WTC11 (cell line): ENCODE measurements at places on chromosomes 3 and 15. TPM values are rescaled to one million over a fixed set of nuclear protein-coding genes. Genes with fewer than 3 reads are reported as not detected.
A peak's percentile ranks its signal among the peaks of the same experiment; 100 is the strongest.

TMEM158 gene
- total RNA-seq, result 17.9 to 19.0 TPM (median 18.5 TPM) in 3 replicates

GRCh38 chr3:48352546-48352945 lies 19.1 kb upstream of the SPINK8 start:
- no peak for DNase-seq

NUDT16 gene
- 17.2 to 20.3 TPM (median 18.6 TPM) in 3 replicates for total RNA-seq

ARRDC4 gene
- total RNA-seq, result 9.0 to 14.3 TPM (median 14.0 TPM) in 3 replicates

DNA sequence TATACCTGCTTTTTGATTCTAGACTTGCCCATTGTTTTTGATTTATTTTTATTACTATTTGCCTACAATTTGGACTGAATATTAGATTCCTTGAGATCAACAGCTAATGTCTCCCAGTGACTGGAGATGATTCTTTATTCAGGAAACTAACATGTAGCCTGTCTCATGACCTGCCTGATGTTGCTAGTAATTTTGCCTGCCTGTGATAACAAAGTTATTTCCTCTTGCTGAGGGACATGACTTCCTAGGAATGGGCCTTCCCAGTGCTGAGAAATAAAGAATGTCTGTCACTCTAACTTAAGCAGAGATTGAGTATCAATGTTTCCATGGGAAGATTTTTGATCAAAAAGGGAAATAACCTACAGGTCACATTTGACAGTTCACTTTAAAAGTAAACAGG lies 13.4 kb upstream of the NPHP3 start:
- DNase-seq, result no peak

BAHD1 gene
- 40.7 to 49.1 TPM (median 41.5 TPM) in 3 replicates for total RNA-seq

GRCh38 chr3:126960604-126960995 lies 22.3 kb upstream of the PLXNA1 start:
- no peak for DNase-seq

ZKSCAN7 gene
- total RNA-seq, result 8.3 to 9.4 TPM (median 8.9 TPM) in 3 replicates

DNA sequence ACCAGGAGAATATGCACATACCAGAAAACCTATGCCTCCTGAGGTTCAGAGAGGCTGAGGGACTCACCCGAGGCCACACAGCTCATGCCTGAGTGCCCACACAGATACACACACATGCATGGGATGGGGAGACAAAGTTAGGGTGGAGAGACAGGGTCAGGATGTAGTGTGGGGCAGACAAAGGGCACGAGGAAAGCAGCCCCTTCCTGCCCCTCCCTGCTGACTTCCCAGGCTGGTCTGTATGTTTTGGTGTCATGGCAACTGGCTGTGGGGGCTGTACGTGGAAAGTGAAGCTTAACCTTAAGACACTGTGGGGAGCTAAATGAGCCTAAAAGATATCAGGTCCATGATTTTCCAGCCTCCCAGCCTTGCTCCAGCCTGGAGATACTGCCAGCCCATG lies 57.8 kb downstream of the EPHB3 start:
- DNase-seq, result no peak

- DNase-seq, result no peak
Observed at GRCh38 chr3:12938258-12938711, 96.9 kb upstream of the RPL32 start.

GRCh38 chr3:141878817-141879216 lies 2.4 kb downstream of the ATP1B3 start:
- no peak for DNase-seq

SIDT1 gene
- total RNA-seq, result 0.21 to 0.23 TPM (median 0.22 TPM) in 3 replicates

KLHL6 gene
- total RNA-seq, result 0.11 to 0.23 TPM (median 0.18 TPM) in 3 replicates

ADAMTS7 gene
- 66.5 to 70.3 TPM (median 67.1 TPM) in 3 replicates for total RNA-seq

DNA sequence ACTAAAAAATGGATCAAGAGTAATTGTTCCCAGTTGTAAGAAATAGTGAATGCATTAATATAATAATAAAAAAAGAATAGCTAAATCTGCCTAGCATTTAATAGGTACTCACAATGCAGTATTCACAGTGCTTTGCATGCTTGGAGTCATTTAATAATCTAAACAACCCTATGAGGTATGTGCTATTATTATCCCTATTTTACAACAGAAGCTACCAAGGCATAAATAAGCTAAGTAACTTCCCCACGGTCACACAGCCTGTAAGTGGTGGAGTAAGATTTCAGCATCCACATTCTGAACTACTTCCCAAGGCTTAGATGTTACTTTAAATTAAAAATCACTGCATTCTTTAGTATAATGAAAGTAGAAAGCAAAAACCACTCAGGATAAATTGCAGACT lies 102.9 kb downstream of the PLCH1 start:
- no peak for DNase-seq

GRCh38 chr15:68599560-68600071 lies 20.8 kb downstream of the CORO2B start:
- DNase-seq, result peak; percentile 80

DYNLT2B gene
- 10.0 to 13.6 TPM (median 11.4 TPM) in 3 replicates for total RNA-seq

- no peak for DNase-seq
Observed at GRCh38 chr3:42699511-42699971, 3.1 kb downstream of the HHATL start.

DNA sequence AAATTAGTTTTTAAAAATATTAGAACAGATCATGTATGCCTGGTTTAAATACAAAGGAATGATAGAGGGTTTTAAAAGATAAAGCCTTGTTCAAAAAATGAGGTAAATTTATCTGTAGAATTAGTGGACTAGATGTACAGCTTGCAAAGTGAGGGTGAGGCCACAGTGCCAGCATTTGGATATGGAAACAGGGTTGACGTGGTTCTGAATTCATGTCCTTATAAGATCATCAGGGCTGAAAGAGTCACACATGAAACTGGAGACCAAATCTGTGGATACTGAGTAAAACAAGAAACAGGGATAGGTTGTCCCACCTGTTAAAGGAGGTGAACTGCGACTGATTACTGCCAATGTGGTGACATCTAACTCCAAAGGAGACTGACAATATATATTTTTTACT lies 46.3 kb downstream of the NCK1 start:
- no peak for DNase-seq

- peak; percentile 67 for DNase-seq
Observed at GRCh38 chr3:117045143-117045542, 335.6 kb downstream of the TUSC7 start.

DAZL gene
- total RNA-seq, result 3.3 to 4.3 TPM (median 3.9 TPM) in 3 replicates

DNA sequence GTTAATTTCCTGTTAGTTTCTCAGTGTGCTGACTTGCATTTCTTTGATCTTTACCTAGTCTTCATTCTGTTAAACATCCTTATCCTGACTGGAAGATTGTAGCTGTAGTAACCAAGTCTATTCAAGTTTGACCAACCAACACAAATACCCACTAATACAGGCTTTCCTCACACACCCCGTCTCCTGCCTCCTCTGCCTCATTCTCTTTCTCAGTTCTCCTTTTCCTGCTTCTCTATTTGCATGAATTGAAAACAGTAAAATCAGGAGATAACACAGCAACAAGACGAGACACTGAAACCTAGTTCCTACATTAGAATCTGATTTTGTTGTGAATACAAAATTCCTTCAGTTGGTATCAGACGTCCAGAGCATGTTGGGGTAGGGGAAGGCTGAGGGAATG lies 116.9 kb upstream of the ARPP21 start:
- no peak for DNase-seq

- DNase-seq, result no peak
Observed at GRCh38 chr3:155352900-155353490, 59.5 kb upstream of the STRIT1 start.

LYZL4 gene
- not detected in 3 replicates for total RNA-seq

- no peak for DNase-seq
Observed at GRCh38 chr3:141920701-141921100, 44.3 kb downstream of the ATP1B3 start.

GRCh38 chr3:181362378-181362777 lies 349.3 kb upstream of the SOX2 start:
- no peak for DNase-seq

- peak; percentile 56 for DNase-seq
Observed at GRCh38 chr15:68818769-68819494, 1.8 kb downstream of the ANP32A start.

COL6A5 gene
- total RNA-seq, result 0.02 to 0.05 TPM in 2 of 3 replicates, not detected in the other

- peak; percentile 73 for DNase-seq
Observed at GRCh38 chr3:115623044-115623868, at the start of gene GAP43. TSS of gene GAP43 (plus strand) at chr3:115623510. CDS start at chr3:115623690, 180 bp downstream.

DNA sequence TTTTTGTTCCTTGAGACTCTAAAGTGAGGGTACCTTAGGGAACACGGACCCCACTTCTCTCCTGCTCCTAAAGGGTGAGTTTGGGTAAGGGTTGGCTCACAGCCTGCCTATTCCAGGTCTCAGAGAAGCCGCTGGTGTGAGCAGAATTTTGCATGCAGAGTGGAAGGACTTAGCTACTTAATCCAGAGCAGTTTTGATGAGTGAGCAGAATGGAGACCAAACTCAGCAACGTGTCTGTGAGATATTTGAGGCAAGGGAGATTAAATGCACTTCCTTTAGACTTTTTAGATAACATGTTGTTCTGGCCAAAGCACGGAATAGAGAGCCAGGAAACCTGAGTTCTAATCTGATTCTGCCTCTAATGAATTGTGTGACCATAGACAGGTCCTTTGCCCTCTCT lies 5.1 kb downstream of the SLC24A1 start:
- DNase-seq, result no peak

ZNF710 gene
- 22.3 to 25.9 TPM (median 24.0 TPM) in 3 replicates for total RNA-seq

DNA sequence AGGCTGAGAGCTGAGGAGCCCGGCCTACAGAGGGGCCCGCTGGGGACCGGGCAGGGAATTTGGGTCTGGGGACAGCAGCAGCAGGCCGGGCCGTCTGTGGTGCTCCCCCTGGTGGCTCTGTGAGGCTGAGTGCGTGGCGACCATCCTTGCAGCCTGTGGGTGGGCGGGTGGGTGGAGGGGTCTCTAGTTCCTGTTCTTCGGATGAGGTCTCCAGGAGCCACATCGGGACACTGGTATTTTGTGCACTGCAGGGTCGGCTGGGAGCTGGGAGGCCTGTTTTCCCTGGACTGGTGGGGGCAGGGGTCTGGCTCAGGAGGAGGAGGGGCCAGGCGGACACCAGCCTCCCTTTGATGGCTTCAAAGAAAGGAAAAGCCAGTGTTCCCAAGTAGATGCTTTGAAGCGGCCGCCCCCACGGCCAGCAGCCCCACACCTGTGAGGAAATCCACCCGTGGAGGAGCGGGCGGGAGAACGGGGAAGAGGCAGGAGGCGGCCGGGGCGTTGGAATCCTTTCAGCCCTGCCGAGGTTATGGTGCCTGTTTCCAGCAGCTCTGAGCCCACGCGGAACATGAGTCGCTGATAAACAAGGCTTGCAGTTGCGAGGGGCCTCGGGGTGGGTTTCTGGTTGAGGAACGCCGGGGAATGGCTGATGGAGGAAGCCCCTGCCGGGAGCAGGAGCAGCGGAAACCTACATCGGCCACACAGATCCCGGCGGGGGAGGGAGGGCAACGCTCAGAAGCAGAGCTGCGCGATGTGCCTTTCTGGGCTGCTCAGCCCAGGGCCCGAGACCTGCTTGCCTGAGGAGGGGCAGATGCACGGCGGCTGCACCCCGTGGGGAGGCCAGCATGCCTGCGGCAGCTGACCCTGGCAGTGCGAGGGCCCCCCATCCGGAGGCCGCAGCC lies 154.3 kb downstream of the NSMCE3 start:
- peak; percentile 69 for DNase-seq
